ENCODE measurements at places on chromosomes 7 and 10. TPM values are rescaled to one million over a fixed set of nuclear protein-coding genes. Genes with fewer than 3 reads are reported as not detected.

GRCh38 chr10:34553747-34554146 is 261.3 kb downstream of the PARD3 start:
- no peak for DNase-seq

PTF1A gene
- not detected for total RNA-seq

- DNase-seq: no peak
Measured at GRCh38 chr10:110873951-110874350, 2.2 kb downstream of the PDCD4 start.

- no peak for DNase-seq
Measured at GRCh38 chr7:2261611-2262010, 19.6 kb downstream of the NUDT1 start.

- DNase-seq: no peak
Measured at GRCh38 chr7:134366481-134366880, 49.8 kb upstream of the SLC35B4 start.

GRCh38 chr10:86698207-86698940 is 30.1 kb downstream of the LDB3 start:
- DNase-seq: no peak

KBTBD2 gene
- total RNA-seq: 33.0 TPM

- no peak for DNase-seq
Measured at GRCh38 chr7:30654296-30655090, 27.8 kb downstream of the CRHR2 start.

LCOR gene
- total RNA-seq: 58.6 TPM

- DNase-seq: no peak
Measured at GRCh38 chr7:148367731-148368475, 222.7 kb upstream of the C7orf33 start.

Measured in colonic mucosa (tissue), 4 donors.